ENCODE measurements at places on chromosomes 3 and 15.
A peak's percentile ranks its signal among the peaks of the same experiment; 100 is the strongest.

- no peak for DNase-seq
Observed at GRCh38 chr15:78614021-78614420, 6.8 kb downstream of the CHRNA3 start.

DNA sequence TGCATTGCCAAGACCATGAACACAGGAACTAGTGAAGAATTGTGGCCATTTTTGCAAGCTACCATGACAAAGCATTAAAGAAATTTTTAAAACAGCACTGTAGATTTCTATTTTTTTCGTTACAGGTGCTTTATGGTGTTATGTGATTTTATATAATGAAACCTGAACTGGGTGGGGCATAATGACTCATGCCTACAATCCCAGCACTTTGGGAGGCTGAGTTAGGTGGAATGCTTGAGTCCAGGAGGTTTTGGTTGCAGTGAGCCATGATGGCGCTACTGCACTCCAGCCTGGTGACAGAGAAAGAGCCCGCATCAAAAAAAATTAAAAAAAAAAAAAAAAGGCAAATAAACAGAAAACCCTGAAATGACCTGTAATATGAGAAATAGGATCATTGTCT, 846.7 kb downstream of the EPHA3 start:
- no peak for DNase-seq

DNA sequence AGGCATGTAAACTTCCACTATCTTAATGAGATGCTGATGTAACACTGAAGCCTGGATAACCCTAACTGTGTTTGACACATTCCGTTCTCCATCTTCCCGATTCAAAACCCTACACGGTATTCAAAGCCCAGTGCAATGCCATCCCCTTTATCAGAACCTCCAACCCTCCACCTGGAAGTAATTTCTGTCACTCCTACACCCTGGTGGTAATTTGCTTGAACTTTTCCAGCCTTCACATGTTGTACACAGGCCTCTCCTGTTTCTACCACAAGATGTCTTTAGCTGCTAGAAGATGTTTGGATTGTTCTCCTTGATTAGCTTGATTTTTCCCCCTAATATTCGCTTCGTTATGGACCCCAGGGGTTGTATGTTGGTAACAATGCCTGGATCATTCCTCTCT, 208.9 kb downstream of the CHST2 start:
- DNase-seq: no peak

DNA sequence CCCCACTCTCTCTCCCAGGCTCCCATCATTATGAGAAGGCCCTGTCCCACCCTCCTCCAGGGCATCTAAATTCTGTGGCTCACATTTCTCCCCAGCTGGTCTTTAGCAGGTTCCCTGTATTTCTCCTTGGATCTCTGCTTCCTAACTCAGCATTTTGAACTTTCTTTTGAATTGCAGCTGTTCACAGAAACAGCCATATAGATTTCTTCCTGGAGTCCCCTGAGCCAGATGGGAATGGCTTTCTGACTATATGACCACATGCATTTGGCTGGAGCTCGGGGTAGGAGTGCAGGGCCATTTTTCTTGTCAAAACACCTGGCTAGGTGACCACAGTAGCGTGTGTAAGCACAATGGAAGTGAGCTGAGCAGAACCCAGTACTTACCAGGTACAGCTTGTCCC, 22.0 kb downstream of the RBP2 start:
- no peak for DNase-seq

GRCh38 chr3:53817809-53818208, 28.4 kb downstream of the CHDH start:
- DNase-seq: no peak

- peak; percentile 43 for DNase-seq
Observed at GRCh38 chr3:132180337-132180791, 136.8 kb upstream of the ACP3 start.

- DNase-seq: no peak
Observed at GRCh38 chr15:68609629-68610028, 30.8 kb downstream of the CORO2B start.

GRCh38 chr3:62922326-62922725, 47.1 kb upstream of the CADPS start:
- DNase-seq: no peak

All from CD4-positive, alpha-beta T cell treated with Interleukin-4 for 1 hour (primary cell).